ENCODE measurements at places on chromosomes 4 and X.

DNA sequence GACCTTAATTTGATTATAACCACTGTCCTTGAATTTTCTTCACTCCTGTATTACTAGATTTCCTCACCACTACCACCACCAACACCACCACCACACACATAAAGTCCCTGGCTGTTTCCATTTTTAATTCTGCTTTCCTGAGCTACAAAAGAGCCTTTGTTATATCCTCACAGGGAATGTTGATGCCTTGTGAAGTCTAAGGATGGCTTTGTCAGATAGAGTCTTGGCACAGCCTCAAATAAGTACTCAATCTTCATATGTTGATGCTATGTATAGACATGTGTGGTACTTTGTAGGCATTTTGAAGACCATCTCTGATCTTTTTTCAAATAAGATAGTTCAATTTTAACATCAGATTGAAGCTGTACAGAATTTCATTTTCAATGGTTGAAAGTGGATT is 1016.7 kb upstream of the LCORL start:
- no peak for DNase-seq

- DNase-seq: no peak
These were observed 93.1 kb downstream of the SLC16A2 start for GRCh38 chrX:74514384-74514783.

- DNase-seq: no peak
These were observed 703.3 kb upstream of the FRG1 start for GRCh38 chr4:189237340-189237739.

- DNase-seq: no peak
These were observed 26.2 kb downstream of the ZNF330 start for GRCh38 chr4:141246683-141247429.

DNA sequence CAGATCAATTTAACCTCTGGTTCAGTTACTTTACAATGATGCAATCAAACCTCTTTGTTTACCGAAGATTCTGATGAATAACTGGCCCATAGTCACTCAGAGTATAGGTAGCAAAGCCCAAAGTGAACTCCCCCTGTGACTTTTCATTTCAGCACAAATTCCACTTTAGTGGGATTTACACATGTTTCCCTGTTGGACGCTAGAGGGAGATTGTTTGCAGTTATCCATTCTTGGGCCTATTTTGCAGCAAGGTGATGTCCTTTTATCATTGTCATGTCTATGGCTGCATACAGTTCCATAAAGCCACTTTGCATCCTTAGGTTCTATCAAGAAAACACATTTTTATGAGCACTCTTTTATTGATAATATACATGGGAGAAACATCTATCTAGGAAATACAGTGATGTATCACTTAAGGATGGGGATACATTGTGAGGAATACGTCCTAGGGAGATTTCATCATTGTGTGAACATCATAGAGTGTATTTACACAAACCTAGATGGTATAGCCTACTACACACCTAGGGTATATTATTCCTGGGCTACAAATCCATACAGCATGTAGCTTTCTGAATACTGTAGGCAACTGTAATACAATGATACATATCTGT is 14.5 kb upstream of the DKK2 start:
- DNase-seq: peak; percentile 8

DNA sequence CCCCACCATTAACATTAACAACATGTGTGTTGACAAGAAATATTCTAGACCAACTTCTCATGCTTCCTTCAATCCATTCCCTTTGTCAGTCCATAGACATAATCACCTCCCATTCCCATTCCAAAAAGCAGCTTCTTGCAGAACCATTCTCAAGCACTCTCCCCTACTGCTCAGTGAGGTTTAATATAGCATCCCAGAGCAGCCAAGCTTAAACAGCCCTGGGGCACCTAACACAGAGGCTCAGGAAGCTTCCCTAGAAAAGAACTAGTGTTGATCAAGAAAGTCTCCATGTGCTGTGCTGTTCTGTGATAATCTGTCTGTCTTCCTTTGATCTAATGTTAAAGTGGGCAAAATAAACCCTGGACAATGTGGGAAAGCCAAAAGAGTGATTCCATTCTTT is 174.2 kb upstream of the NOCT start:
- no peak for DNase-seq

DNA sequence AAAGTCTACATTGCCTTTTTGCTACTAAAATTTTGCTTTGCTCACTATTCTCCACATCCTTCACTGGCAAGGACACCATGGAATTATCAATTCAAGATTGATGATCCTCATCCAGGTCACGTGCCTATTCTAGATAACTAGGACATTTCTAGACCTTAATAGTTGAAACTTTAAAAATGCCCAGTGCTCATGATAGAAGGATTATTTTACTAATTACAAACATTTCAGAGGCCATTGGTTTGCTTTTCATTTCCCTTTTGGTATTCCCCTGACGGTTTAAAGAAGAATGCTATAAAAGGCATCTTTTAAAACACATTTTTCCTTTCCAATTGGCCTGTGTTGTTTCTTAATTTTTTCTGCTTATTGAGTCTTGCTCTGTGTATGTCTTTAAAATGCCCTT is 249.4 kb downstream of the NDST4 start:
- DNase-seq: no peak

GRCh38 chr4:176359590-176359989 is 39.8 kb downstream of the SPCS3 start:
- DNase-seq: no peak

DNA sequence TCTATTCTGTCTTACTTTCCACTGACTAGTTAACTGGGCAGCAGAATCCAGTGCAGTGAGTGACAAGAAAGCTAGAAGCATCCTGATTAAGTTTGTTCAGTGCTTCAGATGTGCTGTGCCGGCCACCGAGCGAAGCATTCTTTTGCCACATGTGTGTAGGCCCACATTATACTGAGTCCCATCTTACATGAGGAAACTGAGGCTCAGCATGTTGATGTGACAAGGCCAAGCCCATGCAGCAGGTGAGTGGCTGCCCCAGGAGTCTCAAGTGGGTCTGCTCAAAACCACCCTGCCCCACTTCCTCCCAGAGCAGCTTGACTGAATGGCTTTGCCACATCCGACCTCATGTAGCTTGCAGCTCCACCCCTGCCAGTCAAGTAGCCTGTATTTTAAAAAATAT is 50.5 kb downstream of the RHOH start:
- no peak for DNase-seq

- DNase-seq: no peak
These were observed 55.1 kb downstream of the PJA1 start for GRCh38 chrX:69110116-69110530.

DNA sequence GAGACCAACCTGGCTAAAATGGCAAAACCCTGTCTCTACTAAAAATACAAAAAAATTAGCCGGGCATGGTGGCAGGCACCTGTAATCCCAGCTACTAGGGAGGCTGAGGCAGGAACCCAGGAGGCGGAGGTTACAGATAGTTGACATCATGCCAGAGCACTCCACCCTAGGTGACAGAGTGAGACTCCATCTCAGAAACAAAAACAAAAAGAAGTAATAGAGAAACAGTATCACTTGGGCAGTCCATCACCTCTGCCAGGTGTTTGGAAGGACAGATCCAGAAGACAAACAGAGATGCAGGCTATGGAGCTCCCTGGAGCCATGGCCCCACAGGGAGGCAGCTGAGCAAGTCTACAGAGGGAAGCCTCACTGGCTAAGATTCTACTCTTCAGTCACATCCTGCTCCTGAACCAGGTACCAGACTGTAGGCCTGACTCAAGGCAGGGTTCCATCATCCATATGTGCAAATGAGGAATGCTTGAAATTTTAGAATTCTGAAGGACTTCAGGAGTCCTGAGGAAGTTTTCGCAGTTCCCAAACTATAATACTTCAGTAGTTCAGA is 81.4 kb upstream of the CPEB2 start:
- DNase-seq: no peak

GRCh38 chrX:122790376-122791095 is 393.5 kb upstream of the GRIA3 start:
- no peak for DNase-seq

DNA sequence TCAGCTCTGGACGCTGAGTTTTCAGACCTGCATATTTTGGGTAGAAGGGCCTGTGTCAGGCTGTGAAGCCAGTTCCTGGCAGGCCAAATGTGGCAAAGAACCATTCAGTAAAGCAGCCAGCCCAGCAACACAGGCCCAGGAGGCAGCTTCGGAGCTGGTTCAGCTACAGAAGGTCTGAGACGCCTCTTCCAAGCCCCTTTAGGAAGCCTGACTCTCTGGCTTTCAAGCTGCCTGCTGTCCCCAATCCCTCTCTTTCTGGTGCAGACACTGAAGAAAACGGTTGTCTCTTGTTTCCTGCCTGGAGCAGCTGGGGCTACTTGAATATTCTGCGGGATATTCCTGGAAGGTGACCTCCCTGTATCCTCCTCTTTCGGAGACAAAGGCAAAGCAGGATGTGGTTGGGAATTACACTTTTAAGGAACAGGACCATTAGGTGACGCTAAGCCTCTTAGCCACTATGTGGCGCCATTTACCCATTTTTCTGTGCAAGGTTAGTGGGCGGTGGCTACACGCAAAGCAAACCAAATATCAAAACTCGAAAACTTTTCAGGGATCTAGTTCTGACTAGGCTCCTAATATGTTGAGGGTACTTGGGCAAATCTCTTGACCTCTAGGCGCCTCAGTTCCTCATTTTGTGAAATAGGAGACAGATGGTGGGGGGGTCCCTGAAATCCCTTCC is 47.2 kb upstream of the LAS1L start:
- DNase-seq: peak; percentile 44

DNA sequence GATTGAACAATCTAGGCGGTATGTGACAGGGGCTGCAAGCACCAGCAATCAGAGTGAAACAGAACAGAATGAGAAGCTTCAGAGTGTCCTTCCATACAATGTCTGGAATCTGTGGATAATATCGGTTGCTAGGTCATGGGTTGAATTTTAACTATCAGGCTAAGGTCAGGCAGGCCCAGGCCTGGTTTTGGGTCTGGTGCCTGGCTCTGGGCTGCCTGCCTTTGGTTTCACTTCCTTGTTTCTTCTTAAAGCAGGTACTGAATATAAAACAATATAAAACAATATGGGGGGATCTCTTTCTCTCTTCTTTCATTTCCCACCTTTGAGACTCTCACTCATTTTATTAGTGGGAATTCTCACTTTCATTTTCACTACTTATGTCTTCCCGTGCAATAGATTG is 962.0 kb downstream of the CCSER1 start:
- DNase-seq: peak; percentile 30

DNA sequence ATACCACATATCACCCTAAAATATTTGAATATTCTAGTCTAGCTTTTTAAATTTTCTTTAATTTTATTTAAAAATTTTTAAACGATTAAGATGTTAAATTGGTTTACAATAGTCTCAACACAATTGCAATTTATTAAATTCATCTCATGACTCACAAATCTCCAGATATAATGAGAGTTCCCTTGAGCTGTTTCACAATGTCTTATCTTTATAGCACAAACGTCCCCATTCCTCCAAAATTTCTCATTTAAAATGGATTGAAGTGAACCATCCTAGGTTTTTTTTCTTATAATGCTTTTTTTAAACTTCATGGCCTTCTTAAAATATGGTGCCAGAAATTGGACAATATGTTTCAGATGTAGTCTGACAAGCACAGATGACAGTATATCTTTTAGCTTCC is 204.4 kb downstream of the GABRB1 start:
- DNase-seq: no peak
